Inflammatory macrophage treated with lipopolysaccharide for 4 hours (primary cell): ENCODE measurements at places on chromosomes 12 and 14.
A peak's percentile ranks its signal among the peaks of the same experiment; 100 is the strongest.

DNA sequence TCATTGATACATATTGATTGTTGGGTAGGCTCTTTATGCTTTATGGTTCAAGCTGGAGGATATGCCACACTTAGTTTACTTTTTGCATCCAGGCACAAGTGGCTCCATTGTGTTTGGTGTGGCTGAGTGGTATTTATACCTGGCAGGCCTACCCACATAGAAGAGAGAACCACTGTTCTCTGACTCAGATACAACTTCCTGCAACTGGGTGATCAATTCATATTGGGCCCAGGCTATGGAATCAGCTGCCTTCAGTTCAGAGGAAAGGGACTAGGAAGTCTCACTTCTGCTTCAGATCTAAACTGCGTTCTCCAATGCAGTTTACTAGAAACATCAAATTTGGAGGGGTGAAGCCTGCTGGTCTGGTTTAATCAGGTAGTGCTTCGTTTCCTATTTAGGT, 49.8 kb upstream of the LRRK2 start:
- no peak for DNase-seq

DNA sequence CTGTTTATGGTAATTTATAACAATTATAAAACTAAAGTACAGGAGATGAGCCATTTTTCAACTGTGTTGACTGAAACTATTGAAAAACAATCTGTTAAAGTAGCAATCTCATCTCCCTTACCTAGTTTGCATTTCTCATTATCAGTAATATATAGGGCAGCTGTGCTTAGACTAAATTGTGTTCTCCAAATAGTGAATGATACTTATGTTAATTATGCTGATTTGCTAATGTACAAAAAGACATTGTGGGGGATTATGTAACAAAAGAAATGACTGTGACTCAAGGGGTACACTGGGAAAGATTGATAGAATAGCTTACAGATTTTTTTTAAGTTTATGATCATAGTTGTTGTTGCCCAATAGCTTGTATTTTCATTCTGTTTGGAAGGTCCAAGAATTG, 207.7 kb downstream of the FUT8 start:
- DNase-seq, result no peak

DNA sequence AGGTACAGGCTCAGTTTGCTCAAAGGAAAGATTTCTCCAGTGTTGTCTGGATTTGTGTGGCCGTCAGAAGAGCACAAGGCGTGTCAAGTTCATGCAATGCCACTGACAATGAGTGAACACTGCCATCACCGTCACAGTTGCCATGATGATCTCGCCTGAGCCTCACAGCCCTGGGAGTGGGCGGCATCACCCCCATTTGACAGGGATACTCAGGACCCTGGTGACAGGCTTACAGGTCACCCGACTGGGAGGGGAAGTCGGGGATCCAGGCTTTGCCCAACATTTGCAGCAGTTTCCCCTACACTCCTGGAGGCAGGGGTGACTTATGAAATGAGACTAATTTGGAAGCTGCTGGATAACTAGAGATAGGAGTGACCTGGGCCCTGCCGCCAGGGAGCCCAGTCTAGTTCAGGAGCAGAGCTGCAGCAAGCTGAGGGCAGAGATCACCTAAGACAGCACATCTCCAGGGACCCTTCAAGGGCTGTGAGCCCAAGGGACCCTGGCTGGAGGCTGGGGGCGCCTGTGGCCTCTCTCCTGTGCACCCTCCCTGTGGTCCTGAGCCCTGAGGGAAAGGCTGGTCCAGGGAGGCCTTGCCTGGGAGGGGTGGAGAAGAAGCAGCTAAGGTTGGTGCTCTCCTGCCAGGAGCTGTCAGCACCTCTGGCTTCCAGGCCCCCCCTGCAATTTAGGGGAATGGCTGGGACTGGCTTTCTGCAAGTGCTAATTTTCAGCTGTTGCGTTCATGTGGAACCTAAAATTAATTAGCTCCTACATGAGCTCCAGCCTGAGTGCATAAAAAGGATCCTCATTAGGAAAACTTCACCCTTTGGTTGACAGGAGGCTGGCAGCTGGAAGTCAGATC, 32.4 kb upstream of the BEGAIN start:
- DNase-seq, result peak; percentile 77

- no peak for DNase-seq
Measured at GRCh38 chr12:58142991-58143390, 201.6 kb downstream of the ATP23 start.

DNA sequence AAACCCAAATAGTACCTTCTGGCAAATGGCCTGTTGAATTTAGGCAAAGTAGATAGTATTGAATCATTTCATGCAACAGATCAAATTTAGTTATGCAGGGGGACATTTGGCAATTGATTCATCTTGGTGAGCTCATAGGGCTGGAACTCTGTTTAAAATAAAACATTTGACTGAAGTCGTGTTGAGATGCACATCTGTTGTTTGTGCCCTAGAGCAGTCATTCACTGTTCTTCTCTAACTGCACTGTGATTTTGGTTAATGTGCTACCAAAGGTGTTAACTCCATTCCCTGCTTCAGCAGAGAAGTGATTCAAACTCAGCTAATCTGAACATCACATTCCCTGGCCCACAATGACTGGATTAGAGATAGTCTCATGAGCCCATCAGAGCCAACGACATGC, 44.0 kb upstream of the CSRP2 start:
- no peak for DNase-seq

- DNase-seq, result no peak
Measured at GRCh38 chr12:70154960-70155589, 88.2 kb upstream of the CNOT2 start.

- DNase-seq, result no peak
Measured at GRCh38 chr14:100190126-100190525, 30.7 kb upstream of the DEGS2 start.

GRCh38 chr12:53325511-53326061, 4.2 kb upstream of the AAAS start:
- peak; percentile 12 for DNase-seq

DNA sequence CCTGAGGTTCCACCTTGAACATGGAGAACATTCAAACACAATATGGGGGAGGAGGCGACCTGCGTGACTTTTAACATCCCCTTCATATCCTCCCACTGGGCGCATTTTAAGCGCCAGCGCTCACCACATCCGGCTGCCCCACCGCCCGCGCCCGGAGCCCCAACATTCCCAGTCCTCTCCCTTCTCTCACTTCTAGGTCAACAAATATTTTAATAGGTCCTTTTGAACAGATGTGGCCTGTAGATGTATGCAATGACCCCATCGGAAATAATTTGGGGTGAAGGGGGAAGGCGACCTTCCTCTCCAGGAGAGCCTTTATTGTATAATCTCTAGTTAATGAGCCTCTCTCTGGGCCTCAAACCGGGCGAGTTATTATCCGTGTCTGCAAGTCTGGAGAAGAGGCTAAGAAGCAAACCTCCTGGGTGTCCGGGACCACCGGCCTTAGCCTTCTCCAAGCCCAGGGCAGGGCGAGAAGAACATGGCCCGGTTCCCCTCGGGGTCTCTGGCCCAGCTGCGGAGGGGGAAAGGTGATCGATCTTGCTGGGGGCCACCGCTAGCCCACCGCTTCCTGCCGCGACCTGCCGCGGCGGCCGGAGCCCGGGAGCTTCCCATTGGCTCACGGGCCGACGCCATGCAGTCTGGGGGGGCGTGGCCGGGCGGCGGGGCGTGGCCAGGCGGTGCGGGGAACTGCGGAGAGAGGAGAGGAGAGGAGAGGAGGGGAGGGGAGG, 83.2 kb upstream of the HMGA2 start:
- DNase-seq, result peak; percentile 51

DNA sequence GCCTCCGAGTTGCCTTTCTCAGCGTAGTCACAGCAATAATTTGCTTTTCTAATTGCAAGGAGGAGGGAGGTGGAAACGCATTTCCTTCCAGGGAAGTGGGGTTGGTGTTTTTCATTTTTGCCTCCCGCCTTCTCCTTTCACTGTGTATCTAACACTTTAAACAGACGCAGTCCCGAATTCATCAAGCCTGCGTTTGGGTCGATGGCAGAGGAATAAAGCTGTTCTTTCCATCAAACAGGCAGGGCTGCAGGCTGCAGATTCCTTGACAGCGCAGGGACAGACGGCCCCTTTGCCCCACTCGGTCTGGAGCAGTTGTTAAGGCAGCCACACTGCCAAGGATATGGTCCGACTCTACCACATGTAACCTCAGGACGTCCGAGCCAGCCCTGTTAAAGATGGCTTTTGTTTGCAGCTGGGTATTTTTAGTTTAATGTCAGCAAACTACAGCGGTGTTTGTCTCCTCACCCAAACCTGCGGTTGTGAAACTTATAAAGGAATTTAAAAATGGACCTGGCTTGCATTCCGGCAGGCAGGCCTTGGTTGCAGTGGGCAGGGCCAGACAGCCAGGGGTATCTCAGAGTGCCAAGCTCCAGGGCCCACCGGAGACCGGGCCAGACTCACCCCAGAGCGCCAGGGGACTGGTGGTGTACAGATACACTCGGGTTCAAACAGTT, 2.1 kb downstream of the CHST11 start:
- peak; percentile 21 for DNase-seq

- DNase-seq, result no peak
Measured at GRCh38 chr14:104445086-104445485, 134.5 kb upstream of the C14orf180 start.

DNA sequence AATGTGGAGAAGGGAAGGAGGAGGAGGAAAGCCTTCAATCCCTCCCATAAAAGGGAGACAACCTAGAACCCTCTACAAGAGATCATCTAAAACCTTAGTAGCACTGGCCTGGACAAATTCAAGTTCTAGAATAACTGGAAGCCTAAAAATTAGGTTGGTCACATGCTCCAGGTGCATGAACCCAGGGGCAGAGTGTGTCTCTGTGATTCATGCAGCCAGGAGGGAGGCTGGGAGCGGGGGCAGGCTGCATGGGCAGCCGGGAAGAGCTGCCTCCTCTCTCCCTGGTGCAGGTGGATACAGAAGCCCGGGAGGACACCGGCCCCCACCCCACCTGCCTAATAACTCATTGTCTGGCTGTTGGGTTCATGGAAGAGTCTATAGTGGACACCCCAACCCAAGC, 38.6 kb downstream of the CCDC85C start:
- no peak for DNase-seq

DNA sequence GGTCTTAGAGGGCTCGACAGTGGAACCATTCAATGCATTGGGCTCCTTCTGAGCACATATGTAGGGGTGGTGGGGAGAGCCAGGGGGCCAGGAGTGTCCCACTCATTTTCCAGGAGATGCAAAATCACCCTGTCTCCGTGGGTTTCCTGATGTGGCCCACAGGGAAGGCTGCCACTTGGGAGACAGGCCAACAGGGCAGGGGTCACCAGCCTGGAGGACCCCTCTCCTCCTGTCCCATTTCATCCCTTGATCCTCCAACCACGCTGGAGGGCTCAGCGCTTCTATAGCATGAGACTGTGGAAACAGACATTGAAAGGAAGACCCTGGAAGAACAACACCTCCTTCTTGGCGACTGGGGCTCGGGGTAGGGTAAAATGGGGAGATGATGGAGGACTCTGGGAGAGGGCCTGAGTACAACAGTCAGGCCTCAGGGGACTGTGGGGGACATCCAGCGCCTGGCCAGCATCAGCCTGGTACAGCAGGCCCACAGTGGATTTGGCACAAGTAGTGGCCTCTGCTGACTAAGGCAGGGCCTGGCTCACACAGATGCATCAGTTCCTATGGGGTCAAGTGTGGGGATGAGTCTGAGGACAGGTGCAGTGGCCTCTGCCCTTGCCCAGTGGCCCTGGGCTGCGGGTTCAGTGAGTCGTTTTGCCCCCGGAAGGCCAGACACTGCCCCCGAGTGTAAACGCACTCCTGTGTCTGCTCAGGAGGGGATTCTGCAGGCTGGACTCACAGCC, 68.0 kb downstream of the PRIMA1 start:
- no peak for DNase-seq

DNA sequence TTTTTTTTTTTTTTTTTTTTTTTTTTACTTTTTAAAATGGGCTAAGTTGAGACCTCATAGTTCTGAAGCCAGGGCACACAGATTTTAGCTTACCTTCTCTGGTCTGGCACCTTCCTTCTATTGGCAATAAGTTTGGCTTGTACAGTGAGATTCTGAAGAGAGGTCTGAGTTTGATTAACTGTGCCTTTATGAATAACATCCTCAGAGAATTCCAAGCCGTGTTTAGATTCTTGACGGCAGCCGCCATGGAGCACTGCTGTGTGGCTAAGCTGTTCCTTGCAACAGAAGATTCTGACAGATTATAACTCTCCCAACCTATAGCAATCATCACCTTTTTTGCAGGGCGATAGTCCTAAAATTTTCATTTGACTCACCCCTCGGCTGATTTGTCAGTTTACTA, 354.9 kb upstream of the FAR2 start:
- DNase-seq, result no peak

- DNase-seq, result no peak
Measured at GRCh38 chr14:68630081-68630571, 162.7 kb downstream of the ZFP36L1 start.

- no peak for DNase-seq
Measured at GRCh38 chr14:94632305-94632590, 20.1 kb downstream of the SERPINA3 start.

DNA sequence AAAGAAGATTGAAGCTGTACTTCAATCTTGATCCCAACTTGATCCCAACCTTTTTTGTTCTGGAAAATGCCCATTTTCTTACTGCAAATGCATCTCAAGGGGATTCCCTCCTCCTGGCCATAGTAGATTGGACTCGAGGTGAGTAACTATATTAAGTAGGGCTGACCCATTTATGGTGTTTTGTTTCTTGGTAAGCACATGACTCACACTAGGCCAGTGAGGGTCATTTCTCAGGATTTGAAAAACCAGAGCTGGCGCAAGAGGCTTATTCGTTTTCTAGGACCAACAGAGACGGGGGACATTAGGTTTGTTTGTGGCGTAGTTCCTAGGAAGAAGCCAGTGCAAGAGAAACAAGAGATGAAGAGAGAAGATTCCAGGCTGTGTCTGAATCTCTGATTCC, 51.4 kb downstream of the MRPL42 start:
- no peak for DNase-seq

- no peak for DNase-seq
Measured at GRCh38 chr14:105855246-105855892, 329.0 kb downstream of the TMEM121 start.

GRCh38 chr12:31026202-31026601, 47.5 kb upstream of the DDX11 start:
- DNase-seq, result no peak

DNA sequence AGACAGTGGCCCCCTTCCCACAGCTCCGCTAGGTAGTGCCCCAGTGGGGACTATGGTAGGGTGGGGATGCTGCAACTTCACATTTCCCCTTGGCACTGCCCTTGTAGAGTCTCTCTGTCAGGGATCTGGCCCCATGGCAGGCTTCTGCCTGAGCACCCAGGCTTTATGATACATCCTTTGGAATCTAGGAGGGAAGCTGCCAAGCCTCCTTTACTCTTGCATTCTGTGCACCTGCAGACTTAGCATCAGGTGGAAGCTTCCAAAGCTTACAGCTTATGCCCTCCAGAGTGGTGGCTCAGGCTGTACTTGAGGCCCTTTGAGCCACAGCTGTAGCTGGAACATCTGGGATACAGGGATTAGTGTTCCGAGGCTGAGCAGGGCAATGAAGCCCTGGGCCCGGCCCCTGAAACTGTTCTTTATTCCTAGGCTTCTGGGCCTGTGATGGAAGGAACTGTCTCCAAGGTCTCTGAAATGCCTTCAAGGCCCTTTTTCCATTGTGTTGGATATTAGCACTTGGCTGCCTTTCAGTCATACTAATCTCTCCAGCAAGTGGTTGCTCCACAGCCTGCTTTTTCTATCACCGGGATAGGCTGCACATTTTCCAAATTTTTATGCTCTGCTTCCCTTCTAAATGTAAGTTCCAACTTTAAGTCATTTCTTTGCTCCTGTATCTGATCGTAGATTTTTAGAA, 22.2 kb upstream of the OR6J1 start:
- no peak for DNase-seq
